Cardiac muscle cell (in vitro differentiated cells and primary cell): ENCODE measurements at places on chromosomes 1 and 21. TPM values are rescaled to one million over a fixed set of nuclear protein-coding genes. Genes with fewer than 3 reads are reported as not detected.

DNA sequence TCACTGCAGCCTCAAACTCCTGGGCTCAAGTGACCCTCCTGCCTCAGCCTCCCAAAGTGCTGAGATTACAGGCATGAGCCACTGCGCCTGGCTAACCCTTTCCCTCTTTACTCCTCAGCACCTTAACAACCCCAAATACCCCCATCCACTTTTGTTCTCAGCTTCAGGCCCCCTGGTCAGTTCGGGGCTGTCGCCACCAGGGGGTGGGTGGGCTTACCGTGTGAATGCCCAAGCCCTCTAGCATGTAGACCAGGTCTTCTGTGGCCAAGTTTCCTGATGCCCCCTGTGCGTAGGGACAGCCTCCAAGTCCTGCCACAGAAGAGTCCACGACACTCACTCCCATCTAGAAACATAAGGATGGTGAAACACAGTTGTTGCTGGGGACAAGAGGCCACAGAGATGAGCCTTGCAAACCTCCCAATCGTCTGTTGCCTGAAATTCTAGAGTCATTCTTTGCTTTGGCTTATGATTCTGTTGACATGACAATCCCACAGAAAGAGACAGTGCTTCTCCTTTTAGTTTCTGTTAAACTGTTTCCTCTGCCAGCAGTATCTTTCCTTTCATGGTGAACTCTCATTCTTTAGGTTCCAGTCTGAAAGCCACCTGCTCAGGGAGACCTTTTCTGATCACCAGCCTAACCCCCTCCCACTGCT lies 3.8 kb upstream of the GALE start:
- no peak for DNase-seq

- DNase-seq, result no peak
Measured at GRCh38 chr1:163672976-163673758, 351.4 kb downstream of the NUF2 start.

DNA sequence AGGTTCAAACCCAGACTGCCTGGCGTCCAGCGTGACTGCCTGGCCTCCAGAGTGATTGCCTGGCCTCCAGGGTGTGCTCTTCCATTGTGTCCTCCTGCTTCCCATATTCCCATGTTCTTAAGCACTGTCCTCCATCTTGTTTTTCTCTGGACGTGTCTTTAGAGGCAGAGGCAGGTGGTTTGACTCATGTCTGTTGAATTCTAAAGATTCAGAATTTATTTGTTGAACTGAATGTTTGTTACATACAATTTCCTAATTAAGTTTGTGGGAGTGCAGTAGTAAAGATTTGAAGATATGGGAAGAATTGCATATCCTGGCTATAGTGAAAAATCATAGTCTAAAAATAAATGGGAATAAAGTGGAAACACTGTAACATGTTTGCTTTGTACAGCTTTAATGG lies 18.3 kb downstream of the ST6GALNAC3 start:
- DNase-seq, result no peak

DNA sequence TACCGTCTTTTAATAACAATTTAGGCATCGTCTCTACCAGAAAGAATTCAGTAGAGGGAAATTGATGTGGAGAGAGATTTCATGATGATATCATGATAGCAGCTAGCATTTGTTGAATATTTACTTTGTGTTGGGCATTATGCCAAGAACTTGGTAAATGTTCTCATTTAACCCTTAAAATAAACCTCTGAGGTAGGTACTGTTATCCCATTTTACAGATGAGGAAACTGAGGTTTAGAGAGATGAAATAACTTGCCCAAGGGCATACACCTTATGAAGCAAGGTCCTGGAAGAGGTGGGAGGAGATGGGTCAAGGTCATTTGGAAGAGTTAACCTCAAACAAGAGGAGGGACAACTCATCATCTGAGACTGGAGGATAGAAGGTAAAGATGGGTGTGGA lies 34.8 kb downstream of the TSNAX start:
- no peak for DNase-seq

DNA sequence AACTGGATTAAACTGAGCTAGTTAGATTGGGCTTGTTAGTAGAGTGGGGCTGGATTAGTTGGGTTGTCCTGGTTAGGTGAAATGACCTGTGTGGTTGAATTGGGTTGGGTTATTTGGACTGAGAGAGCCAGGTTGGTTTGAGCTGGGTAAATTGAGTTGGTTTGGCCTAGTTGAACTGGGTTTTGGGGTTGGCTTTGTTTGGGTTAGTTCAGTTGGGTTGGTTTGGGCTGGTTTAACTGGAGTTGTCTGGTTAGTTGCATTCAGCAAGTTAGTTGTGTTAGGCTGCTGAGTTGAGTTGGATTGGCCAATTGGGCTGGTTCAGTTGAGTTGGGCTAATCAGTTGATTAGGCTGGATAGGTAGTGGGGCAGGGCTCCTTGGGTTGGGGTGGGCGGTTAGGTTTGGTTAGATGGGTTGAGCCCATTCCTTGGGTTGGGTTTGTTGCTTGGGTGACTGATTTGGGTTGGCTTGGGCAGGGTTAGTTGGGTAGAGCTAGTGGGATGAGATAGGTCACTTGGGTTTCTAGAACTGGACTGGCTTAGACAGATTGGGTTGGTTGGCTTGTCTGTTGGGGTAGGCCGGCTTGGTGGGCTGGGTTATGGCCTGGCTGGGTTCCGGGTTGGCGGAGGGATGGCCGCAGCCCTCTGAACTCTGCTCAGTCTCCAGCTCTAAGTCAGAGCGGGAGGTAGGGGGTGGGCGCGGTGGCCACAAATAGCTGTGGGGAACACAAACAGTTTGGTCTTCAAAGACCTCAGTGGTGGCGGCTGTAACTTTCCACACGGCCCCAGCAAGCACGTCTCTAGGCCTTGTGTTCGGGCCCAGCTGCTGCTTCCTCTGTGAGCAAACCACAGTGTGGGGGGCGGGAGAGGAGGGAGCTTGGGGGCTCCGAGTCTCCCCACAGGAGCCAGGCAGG lies 67.2 kb upstream of the RUNX3 start:
- DNase-seq, result no peak

GRCh38 chr1:62273953-62274352 lies 45.3 kb downstream of the KANK4 start:
- DNase-seq, result no peak

Gene RHD
- total RNA-seq, result 0.74 TPM in 1 of 2 replicates, not detected in the other

DNA sequence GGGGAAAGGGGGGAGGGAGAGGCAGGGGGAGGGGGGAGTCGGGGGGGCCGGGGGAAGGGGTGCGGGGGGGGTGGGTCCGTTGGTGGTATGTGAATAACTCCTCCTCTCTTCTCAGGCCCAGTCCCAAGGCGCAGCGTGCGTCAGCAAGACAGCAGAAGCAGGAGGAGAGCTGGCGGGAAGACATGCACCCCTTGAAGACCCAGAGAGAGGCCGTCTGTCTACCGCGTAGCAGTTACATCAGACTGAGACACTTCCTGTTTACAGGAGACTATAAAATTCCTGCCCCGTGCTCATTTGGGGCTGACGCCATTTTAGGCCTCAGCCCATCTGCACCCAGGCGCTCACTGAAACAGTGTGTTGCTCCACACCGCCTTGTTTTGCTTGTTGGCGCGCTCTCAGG lies 55.3 kb downstream of the SETD4 start:
- DNase-seq, result no peak

GRCh38 chr1:74392840-74393239 lies 119.6 kb downstream of the LRRC53 start:
- DNase-seq, result peak; percentile 88

DNA sequence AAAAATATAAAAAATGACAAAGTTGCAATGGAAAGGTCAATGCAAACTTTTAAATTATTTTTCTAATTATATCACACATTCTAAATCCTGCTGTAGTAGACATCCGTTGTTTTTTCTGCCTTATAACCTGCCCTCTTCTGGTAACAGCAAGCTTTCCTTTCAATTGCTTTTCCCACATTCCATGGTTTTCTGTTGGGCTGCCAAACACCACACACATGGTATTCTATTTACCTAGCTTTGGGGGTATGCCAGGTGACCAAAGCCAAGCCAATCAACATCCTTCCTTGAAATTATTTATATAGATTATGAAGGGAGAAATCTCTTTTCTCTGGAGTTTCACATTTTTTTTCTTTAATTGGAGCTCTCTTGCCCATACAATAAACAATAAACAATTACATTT lies 3.4 kb upstream of the LAMC1 start:
- DNase-seq, result no peak

Gene COL16A1
- 75.8 and 120 TPM in 2 replicates for total RNA-seq

- DNase-seq, result no peak
Measured at GRCh38 chr21:35333831-35334618, 284.9 kb upstream of the RUNX1 start.

- peak; percentile 96 for DNase-seq
Measured at GRCh38 chr1:27525296-27526272, 35.6 kb upstream of the WASF2 start.

Gene HHIPL2
- 0.21 TPM in 1 of 2 replicates, not detected in the other for total RNA-seq

DNA sequence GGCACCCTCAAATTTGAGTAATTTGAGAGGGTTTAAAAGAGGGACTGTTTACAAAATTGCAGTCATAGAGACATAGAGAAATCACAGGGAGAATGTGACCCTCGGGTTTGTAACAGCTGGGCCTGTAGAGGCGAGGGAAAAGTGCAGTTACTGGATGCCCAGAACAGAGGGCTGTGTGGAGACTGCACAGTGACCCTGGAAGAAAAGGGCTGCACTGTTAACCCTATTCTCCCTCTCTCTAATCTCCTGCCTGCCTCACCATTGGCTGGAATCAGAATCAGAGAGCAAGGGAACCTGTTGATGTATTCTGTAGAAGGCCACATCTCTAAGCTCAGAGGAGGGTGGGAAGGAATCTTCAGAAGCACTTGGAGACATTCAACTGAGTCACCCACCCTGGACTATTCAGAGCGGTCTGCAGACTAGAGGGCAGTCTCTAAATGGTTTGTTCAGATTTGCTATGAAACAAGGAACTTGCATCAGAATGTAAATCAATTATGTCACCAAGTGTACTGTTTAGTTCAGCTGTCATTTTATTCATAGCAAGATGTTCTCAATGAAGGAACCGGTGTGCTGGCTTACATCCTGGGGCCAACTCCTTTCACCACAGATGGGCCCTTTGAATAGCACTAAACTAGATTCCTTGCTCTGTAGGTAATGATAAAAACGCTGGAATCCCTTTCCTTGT lies 132.2 kb upstream of the HOOK1 start:
- no peak for DNase-seq

Gene LRRC3
- total RNA-seq, result 5.9 and 9.5 TPM in 2 replicates

Gene VAV3
- total RNA-seq, result 0.86 and 1.2 TPM in 2 replicates

DNA sequence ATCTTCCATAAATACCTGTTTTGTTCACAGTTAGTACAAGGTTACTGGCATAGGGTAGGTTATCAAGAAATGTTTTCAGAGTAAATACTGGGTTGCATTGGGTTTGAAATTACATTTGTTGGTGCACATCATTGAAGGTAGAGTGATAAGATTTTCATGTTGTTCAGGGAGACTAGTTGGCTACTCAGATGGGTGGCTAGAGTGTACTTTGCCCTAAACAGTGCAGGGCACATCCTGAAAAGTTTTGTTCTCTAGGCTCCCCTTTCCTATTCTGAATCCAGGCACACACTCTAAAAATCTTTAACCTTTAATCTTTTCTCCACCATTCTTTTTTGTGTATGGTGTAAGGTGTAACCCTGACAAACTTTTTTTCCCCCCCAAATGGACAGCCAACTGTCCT lies 18.0 kb downstream of the POU2F1 start:
- DNase-seq, result no peak

DNA sequence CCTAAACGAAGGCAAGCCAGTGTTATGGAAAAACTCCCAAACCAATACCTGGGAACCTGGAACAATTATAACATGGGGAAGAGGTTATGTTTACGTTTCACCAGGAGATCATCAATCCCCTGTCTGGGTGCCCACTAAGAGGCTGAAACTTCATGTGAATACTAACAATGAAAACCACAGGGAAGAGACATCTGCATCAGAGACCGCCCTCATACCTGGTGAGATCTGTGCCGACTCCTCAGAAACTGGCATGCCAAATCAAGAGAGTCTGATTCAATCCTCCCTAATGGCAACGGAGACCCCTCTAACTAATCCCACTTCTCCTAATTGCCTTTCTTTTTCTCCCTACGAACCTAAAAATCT lies 163.2 kb downstream of the IER5 start:
- no peak for DNase-seq

Gene ADORA3
- total RNA-seq, result not detected in 2 replicates

Gene FCRL5
- not detected in 2 replicates for total RNA-seq

Gene LY9
- total RNA-seq, result not detected in 2 replicates

- DNase-seq, result no peak
Measured at GRCh38 chr1:16300436-16300835, 51.8 kb downstream of the FBXO42 start.

Gene CLCA4
- total RNA-seq, result not detected in 2 replicates

GRCh38 chr1:39346872-39347271 lies 142.4 kb downstream of the MACF1 start:
- no peak for DNase-seq

DNA sequence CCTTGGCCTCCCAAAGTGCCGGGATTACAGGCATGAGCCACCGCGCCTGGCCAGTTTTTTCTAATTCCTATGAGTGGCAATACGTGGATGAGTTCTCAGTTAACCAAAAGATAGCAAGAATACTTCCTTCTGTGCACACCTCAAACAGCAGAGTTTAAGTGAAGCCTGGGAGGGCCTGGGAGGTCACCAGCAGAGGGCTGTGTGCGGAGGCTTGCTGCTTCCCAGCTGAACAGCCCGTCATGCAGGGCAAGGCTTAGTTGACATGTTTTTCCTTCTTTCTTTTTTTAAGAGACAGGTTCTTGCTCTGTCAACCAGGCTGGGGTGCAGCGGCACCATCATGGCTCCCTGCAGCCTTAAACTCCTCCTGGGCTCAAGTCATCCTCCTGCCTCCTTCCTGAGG lies 17.8 kb downstream of the GNG4 start:
- DNase-seq, result no peak

Gene SHISAL2A
- total RNA-seq, result not detected in 2 replicates

GRCh38 chr1:59081181-59081580 lies 215.7 kb upstream of the FGGY start:
- DNase-seq, result no peak

Gene OR2L5
- 0.18 TPM in 1 of 2 replicates, not detected in the other for total RNA-seq

DNA sequence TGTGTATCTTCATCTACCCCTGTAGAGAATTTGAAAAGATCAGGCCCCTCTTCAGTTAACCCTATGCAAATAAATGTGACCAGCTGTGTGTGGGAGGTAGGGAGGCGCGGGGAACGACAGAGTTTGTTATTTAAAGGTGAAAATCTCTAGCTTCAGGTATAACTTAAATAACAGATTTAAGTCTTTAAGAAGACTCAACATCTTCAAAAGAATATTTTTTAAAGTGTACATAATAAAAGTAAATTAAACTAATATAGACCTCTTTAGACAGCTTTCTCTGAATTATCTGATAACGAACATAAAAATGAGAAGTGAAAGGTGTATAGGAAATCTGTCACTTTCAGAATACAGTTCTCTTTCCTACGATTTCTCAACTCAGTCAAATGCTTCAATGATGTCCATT lies 16.0 kb downstream of the ANGPTL3 start:
- no peak for DNase-seq

DNA sequence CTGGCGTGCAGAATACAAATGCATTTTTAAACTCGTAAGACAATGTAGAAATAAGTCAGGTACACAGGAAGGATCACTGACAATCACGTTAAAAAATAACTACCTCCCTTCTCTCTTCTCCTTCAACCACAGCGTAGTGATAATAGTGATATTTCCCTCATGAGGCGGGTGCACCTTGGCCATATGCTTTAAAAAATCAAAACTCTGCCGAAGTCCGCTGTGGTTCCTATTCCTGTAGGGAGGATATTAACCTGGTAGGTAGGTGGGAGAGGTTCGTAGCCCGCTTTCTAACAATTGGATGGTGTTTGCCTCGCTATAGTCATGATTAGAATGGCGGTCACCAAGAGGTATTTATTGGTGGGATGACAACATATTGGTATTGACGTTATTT lies 732 bp downstream of the GREM2 start:
- DNase-seq, result no peak
